ENCODE measurements at places on chromosomes 4 and X.

DNA sequence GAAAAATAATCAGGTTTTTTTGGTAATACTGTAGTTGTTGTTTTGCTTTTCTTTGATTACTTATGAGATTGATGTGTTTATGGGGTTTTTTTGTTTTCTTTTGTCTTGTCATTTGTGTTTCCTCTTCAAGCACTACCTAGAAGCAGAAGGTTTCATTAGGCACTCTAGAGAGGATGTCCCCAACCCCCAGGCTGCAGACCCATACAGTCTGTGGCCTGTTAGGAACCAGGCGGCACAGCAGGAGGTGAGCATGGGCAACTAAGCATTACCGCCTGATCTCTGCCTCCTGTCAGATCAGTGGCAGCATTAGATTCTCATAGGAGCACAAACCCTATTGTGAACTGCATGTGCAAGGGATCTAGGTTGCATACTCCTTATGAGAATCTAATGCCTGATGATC is 22.9 kb upstream of the NOCT start:
- DNase-seq = no peak

- DNase-seq = peak; percentile 24
Observed at GRCh38 chr4:159003420-159004253, 99.2 kb upstream of the RAPGEF2 start.

DNA sequence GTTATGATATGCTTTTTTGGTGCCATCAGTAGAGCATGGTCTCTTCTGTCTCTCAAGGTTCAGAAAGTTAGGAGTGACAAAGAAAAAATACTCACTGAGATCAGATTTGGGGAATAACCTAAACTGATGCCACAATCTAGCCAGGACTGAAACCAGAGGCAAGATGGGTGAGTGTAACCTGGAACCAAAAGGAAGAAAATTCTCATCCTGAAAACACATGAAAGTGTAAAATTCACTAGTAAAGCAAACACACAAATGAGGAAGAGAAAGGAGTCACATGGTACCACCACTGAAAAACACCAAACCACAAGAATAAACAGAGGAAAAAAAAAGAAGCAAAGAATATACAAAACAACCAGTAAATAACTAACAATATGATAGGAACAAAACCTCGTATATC is 96.4 kb downstream of the ANXA10 start:
- DNase-seq = no peak

GRCh38 chrX:137550665-137551261 is 15.2 kb upstream of the ZIC3 start:
- DNase-seq = no peak

DNA sequence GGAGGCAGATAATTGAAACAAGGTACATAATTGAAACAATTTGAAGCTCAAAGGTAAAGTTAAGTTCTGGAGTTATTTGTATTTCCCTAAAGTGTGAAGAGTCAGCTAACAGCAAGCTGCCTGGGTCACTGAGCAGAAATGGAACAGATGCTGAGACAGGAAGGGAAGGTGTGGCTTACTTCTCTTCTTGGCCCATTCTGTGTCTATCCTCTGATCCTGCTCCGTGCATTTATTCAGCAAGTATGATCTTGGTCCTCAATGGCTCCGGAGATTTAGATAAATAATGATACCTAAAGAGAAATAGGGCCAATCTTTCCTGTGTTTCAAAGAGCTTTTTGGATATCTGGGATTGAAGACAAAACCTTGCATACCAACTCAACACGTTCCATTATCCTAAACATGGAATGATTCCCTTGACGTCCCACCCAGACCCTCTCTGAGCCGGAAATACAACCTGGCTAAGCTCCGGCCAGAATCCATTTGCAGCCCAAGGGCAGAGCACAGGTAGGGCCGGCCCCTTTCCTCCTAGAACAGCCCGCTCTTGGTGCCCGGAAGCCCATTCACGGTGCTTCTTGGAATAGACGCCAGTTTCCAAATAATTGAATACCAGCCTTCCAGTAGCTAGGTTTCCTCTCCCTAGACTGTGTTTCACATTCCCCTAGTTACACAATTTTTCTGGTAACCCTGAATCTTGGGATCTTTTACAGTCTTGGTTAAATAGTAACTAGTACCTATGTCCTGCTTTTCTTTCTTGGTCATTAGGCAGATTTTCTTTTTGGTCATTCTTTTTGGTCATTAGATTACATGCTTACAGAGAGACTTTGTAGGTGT is 211.0 kb downstream of the NWD2 start:
- no peak for DNase-seq

DNA sequence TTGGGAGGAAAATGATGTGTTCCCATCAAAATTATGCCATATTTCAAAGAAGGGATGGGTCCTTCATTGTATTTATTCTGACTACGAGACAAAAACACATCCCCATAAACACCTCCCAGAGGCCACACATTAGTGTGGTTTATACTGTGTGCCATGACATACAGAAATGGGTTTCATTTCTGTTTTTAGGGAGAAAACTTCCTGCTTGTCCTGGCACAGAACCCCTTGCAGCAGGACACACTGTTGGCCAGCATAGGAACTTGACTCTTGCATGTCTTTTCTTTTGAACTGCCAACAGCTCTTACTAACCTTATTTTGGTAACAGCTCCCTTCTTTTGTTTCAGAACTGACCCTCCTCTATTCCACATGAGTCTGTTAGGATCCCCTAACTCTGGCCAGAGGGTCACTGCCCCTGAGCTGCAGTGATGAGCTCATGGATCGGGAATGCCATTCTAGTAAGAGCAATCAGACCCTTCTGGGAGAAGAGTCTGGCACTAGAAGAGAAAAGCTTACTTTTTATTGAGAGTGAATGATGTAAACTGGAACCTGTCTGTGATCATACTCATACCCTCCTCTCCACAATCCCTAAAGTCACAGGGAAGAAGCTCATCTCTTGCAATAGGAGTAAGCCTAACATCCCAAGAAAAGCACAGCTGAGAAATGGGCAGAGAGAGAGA is 86.4 kb downstream of the SMIM20 start:
- no peak for DNase-seq

DNA sequence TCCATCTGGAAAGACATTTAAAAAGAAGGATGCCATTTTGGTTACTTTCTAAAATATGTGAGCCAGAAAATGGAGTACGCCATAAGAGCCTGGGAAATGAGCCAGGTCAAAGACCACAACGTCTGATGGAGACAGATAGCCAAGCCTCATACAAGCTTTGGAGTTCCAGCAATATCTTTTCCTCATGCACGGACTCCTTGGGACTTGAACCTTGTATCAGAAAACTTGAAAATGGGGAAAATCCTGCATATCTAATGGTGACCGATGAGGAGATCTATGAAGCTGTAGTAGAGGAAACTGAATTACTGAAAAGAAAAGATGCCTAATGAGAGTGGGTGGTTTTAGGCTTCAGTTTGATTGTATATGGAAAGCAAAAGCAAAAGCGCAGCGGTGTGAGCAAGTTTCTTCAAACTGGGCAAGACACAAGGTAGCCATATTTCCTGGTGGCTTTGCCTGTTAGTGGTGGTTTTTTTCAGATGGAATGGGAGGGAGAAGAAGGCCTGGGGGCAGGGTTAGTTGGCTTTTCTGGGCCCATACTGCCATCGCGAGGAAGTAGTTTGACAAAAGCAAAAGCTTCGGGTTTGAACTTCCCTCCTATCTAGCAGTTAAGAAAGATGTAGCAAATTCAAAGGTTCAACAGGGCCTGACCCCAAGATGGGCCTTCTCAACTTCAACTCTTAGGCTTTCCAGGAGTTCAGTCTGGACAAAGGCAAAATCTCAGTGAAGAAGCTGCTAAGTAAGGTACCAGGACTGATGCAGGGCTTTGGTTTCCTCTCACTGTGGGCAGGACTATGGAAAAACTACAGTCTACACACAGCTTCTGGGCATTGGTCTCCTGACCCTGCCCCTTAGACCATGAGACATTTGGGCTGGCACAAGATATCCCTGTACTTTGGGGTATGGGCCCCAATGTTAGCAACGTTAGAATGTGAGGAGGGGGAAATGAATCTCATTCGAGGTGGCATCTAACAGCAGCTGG is 210.0 kb upstream of the STK26 start:
- peak; percentile 62 for DNase-seq

DNA sequence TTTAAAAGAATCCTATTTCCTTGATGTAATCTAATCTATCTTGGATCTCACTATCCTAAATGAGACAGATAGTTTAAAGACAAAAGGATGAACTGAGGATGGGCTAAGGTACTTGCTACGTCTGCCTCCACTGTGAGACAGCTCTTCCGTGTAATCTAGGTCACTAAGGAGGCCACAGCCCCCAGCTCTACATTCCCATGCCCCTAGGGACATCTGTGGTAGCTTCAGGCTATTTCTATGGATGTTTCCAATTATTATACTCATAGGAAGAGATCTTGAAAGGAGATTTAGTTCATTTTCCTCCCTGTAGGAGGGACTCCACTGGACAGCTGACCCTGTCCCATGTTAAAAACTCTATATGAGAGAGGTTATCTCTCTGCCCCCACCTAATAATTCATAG is 140.8 kb upstream of the TRPC5 start:
- DNase-seq = no peak

GRCh38 chr4:121304893-121305292 is 75.9 kb downstream of the QRFPR start:
- DNase-seq = no peak

DNA sequence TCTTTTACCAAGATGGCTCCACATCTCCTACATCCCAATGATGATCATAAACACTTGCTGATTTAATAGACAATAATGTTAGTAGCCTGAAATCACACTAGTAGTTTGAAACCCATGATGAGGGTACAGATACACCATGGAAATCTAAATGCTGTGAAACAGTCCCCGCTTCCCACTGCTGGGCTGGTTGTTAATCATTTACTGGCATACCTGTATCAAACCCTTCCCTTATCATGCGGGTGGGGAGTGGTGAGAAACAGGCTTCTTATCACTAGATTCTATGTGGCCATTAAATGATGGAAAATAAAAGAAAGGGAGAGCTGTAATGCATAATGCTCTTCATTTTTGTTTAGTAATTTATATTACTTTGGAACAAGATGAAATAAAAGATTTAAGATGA is 21.9 kb downstream of the MAOA start:
- DNase-seq = no peak

All from NCI-H345 (cell line).